Astrocyte (in vitro differentiated cells and primary cell): ENCODE measurements at places on chromosomes 2 and 18.

DNA sequence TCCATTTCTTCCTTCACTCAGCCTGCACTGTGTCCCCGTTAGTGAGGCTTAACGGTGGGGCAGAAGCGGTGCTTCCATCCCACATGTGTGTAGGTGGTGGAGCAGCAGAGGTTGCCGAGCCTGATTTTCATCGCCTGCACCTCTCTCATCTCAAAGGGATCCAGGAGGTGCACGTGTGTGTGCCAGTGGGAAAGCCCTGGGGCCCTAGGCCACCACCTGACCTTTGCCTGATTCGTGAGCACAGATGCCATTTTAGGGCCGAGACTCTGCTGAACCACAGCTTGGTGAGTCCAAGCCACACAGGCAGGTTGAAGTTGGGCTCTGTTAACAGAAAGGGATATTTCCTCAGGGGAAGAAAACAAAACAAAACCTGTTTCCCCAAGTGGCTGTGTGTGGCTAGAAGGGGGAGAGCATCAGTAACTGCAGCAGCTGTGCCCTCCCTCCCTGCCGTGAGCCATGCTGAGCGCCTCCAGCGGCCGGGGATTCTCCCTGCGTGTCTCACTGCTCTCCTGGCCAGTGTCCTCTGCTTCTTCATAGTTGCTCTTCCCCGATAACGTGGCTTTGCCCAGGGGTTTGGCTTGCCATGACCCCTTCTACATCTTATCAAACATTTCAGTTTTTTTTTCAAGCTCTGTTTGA lies 81.5 kb downstream of the MAPRE2 start:
- DNase-seq: no peak

- no peak for DNase-seq
Observed at GRCh38 chr2:231597627-231598026, 5.0 kb downstream of the TEX44 start.

- DNase-seq: no peak
Observed at GRCh38 chr2:25257931-25258846, 83.5 kb downstream of the DNMT3A start.

- no peak for DNase-seq
Observed at GRCh38 chr2:150812066-150812465, 324.6 kb upstream of the RND3 start.

GRCh38 chr2:172252154-172252553 lies 149.5 kb upstream of the DLX2 start:
- DNase-seq: peak; percentile 4

DNA sequence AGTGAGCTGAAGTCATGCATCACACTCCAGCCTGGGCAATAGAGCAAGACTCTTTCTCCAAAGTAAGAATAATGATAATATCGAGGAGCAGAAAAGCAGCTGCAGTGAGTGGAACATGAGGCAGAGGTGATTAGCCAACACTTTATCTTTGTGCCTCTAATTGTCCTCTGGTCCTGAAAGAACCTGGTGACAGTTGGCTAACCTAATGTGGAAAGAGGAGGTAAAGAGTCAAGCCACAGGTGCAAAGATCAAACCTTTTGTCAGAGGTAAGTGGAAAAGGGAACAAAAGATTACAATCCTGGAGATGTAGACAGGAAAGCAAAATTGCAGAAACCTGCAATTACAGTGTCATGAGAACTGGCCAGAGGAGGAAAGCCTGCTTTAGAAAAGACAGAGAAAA lies 53.5 kb upstream of the LCLAT1 start:
- DNase-seq: no peak

DNA sequence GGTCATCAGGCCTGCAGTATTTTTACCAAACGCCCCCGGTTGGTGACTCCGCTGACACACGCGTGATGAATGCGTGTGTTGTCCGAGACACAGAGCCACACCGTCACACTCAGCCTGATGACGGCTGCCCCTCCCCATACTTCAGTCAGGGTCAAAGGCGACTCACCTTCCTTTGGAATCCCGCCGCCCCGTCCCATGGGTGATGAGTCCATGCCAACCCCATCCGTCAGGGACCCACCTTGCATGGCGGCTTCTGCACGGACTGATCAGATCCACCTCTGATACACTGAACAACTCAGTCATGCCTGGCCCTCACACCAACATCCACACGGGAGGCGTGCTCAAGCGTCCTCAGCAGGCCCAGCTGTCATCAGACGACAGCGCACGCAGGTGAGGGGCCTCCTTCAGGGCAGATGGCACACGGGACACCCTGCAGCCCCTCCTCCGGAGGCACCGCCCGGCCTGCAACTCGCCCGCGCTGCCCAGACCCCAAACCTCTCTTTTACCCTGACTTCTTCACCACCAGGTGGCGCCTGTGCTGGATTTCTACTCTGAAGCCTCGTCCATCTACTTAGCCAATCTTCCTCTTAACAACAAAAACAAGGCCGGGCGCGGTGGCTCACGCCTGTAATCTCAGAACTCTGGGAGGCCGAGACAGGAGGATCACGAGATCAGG lies 89.2 kb downstream of the ZNF516 start:
- no peak for DNase-seq

DNA sequence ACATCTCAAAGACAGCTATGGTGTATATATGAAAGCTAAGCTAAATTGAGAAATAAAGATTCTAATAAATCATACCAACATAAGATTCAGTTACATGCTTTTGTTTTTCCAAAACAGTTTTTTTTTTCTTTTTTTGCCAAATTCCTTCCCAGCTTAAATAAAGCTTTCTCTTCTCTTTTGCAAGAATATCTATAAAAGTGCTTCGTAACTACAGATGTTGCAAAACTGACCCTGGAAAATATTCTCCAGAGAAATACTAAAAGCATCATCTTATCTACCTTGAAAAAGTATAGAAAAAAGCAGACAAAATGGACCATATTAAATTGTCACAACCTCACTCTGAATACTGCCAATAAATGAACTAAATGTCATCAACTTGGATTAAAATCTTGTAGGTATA lies 38.7 kb downstream of the FANCL start:
- DNase-seq: no peak

DNA sequence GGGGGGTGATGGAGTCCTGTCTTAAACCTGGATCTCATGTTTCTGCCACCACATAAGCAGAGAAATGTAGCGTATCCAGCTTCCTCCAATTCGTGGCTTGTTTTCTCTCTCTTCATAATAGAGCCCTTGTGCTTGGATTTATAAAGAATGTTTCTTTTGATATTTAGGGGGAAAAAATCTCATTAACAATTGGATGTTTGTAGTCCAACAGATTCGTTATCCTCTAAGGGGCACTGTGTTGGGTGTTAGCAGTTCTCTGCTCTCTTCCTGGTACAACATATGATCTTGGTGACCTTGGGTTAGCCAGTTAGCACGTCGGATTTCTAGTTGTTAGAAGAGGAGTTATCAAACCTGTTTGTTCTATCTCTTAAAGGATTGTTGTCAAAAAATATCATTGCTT lies 127.8 kb downstream of the FMNL2 start:
- DNase-seq: no peak

DNA sequence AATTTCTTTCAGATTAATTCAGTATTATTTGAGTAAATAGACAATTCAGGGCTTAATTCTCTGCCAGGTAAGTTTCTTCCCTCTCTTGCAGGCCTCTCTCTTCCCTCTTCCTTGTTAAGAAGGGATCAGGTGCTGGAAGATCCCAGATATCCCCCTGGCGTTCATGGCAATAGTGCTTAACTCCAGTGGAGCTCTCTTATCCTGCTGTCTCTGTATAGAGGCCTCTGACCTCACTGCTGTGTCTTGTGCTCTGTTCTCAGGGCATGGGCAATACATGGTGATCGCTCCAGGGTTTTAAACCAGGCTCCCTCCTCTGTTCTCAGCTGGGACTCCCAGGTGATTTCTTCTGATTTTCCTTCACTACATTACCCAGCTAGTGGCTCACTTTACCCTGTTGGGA lies 226.8 kb downstream of the MC4R start:
- DNase-seq: no peak

DNA sequence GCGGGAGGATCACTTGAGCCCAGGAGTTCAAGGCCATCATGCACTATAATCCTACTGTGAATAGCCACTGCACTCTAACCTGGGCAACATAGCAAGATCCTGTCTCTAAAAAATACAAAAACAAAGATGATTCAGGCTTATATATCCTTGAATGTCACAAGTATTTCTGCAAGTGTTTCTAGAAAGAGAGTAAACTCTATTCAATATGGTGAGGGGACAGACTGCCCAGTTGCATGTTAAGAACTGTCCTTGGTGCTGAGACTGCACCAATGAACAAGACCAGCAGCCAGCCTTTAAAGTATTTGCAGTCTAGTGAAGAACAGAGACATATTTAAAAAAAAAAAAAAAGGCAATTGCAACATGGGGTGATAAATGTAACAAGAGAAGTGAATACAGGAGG lies 16.4 kb downstream of the MAP3K19 start:
- peak; percentile 39 for DNase-seq

GRCh38 chr18:10370716-10371115 lies 83.7 kb upstream of the APCDD1 start:
- no peak for DNase-seq

DNA sequence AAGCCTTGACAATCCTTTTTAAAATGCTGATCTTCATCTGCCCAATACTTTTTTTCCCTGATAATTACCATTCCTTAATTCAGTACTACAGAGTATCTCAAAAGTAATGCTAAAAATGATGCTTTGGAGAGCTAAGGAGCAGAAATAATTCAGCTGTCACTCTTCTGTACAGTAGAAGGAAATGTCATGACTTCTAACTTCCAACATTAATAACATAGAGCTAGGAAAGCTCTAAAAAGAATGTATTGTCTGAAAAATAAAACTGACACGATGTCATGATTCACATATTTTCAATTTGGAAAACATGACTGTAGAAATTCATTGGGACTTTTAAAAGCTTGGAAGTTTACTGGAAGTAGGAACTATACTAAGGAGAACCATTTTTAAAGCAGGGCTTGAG lies 212.3 kb downstream of the GULP1 start:
- DNase-seq: no peak

GRCh38 chr18:37539236-37539635 lies 26.4 kb downstream of the CELF4 start:
- no peak for DNase-seq

DNA sequence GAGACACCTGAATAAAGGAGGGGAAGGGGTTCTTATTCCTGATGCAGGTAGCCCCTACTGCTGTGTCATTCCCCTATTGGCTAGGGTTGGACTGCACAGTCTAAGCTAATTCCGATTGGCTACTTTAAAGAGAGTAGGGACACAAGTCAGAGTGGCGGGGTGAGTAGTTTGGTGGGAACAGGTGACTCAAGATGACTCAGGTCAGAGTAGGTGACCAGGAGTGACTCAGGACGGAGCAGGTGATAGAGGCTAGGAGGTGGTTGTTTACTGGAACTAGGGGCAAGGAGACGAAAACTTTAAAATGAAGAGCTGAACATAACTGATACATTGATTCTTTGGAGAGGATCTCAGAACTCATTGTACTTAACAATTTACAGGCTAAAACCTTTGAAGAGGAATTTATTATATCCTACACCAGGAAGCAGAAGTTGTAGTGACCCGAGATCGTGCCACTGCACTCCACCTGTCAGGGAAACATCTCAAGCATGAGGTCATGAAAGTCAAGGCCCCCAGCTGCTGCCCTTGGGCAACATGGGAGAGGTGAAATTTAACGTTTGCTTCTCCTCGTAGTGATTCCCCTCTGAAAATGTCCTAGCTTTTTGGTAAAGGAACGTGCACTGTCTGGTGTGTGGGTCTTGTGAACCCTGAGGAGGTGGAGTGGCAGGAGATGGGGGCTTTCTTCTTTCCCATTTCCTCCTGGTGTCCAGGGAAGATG lies 4.5 kb upstream of the CYP27A1 start:
- no peak for DNase-seq

DNA sequence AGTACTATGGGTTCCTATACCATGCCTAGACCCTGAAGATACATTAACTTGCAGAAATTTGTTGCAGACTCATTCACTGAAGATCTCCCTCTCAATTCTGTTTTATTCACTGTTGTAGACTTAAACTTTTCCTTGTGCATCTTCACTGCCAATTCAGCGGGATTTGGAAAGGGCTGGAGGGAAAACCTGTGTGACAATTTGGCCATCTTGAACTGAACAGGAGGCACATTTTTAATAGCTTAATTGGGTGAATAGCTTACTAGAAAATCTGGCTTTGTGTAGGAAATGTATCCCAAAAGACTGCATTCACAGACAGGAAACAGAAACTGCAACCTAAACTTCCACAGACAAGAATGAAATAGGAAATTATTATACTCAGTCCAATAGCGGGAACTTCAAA lies 512.3 kb downstream of the XIRP2 start:
- no peak for DNase-seq

GRCh38 chr2:115867024-115867423 lies 1424.6 kb downstream of the DPP10 start:
- DNase-seq: no peak

- DNase-seq: no peak
Observed at GRCh38 chr2:86358957-86359356, 21.5 kb upstream of the REEP1 start.

GRCh38 chr2:25649786-25650185 lies 23.6 kb downstream of the DTNB start:
- DNase-seq: no peak

DNA sequence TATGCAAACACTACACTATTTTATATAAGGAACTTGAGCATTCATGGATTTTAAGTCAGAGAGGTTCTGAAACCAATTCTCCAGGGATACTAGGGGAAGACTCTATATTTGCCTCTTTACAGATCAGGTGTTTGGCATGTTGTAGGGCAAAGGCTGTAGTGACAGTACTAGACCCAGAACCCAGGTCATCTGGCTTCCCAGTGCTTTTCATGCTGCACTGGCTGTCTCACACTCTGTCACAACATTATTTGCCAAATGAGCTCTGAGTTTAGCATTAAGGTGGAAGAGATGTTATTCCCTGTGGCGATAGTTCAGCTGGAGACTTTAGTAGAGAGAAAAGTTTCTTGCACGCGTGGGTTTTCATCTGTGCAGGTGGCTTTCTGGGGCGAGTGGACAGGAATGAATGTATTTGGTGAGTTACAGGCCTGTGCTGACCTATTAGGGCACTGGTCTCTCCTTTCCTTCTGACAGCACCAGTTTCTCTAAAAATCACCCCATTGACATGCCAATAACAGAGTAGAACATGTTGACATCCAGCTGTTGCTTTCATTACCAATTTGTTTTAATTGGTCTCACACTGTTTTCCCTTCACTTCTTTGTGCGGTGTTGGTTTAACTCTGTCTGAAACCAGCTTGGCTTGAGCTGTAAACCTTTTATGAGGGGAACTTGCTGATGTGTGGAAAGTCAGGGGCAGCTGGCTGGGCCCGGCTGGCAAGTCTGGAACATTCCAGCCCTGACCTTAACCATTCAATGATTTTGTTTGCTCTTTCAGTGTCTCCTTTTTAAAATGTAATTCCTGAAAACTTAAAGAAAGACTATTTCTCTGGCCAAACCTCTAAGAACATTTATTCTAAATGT lies 643.0 kb upstream of the FAM98A start:
- no peak for DNase-seq

- DNase-seq: peak; percentile 98
Observed at GRCh38 chr2:182066400-182067087, 80.9 kb downstream of the PPP1R1C start.

- DNase-seq: no peak
Observed at GRCh38 chr2:39356922-39357639, 80.0 kb downstream of the MAP4K3 start.

GRCh38 chr2:236855866-236856847 lies 229.5 kb upstream of the COPS8 start:
- no peak for DNase-seq

- DNase-seq: peak; percentile 34
Observed at GRCh38 chr2:32284321-32284720, 6.6 kb downstream of the YIPF4 start.
